ENCODE measurements at places on chromosomes 3 and 15.

DNA sequence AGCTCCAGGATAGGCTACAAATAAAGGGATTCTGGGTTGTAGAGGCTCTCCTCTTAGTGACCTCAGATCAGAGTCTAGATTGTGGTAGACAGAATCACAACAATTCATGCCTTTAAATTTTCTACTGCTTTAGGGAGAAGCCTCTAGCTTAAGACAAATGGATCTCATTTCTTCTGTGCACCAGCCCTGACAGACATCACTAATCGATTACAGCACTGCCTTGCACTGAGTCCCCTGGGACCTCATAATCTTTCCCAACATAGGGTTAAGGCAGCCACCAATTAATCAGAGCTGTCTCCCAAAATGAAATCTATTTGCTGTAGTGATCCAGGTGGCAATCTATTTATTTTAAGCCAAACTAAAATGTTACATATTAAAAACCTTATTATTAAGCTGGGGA lies 436.5 kb upstream of the WNT5A start:
- DNase-seq: no peak

GRCh38 chr15:101709466-101709865 lies 14.8 kb downstream of the TARS3 start:
- no peak for DNase-seq

DNA sequence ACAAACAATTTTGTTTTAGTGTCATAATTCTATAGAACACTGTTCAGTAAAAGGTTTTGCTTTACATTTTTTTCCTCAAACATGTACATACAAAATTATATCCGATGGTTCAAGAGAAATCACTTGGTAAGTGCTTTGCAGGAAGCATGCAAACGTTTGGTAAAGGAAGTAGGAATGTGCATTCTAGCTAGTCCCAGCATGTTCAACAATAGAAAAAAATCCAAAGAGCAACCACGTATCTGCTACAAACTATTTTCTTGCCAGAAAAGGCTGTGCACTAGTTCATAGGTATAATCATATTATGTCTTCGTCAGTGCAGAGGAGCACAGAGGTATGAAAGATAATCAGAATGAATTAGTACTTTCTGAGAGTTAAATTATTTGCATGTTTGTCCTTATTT lies 58.0 kb downstream of the GPR160 start:
- no peak for DNase-seq

- no peak for DNase-seq
These were observed 121.6 kb downstream of the TFDP2 start for GRCh38 chr3:142027735-142028134.

GRCh38 chr3:52243791-52244628 lies 1.5 kb upstream of the PPM1M start:
- no peak for DNase-seq

- no peak for DNase-seq
These were observed 28.7 kb upstream of the HCN4 start for GRCh38 chr15:73397461-73397860.

GRCh38 chr15:86197770-86198169 lies 118.1 kb downstream of the AGBL1 start:
- no peak for DNase-seq

- no peak for DNase-seq
These were observed 7.3 kb downstream of the NGLY1 start for GRCh38 chr3:25775936-25776335.

DNA sequence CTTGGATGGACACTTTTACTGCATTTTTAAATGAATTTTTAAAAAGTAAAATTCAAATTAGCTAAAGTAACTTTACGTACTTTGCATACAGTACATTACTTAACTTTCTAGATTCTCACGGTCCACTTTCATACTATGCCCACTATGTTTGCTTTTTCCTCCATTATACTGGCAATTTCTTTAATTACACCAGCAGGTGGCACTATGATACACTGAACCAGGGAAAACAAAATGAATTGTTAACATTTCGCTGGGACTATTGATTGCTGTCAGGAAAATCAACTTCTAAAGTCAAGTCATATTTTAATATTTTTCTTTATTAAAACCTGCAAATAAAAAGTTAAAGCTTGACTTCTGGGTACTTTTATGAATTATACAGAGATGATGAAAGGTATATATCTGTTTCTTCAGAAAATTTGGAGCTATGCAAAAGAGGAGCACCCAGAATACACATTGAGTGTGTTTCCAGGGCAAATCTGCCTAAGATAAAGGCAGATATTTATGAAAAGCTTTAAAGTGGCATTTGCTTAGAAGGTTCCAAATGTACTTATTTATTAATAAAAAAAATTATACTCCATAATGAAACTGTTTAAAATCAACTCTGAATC lies 21.8 kb upstream of the POU1F1 start:
- DNase-seq: no peak

GRCh38 chr3:110743202-110743601 lies 328.4 kb upstream of the NECTIN3 start:
- DNase-seq: no peak

- DNase-seq: peak; percentile 70
These were observed 460.0 kb upstream of the TBL1XR1 start for GRCh38 chr3:177657243-177657642.

GRCh38 chr15:35058534-35059054 lies 26.5 kb downstream of the NANOGP8 start:
- DNase-seq: no peak

GRCh38 chr3:78406396-78406795 lies 1361.4 kb downstream of the ROBO1 start:
- DNase-seq: no peak

DNA sequence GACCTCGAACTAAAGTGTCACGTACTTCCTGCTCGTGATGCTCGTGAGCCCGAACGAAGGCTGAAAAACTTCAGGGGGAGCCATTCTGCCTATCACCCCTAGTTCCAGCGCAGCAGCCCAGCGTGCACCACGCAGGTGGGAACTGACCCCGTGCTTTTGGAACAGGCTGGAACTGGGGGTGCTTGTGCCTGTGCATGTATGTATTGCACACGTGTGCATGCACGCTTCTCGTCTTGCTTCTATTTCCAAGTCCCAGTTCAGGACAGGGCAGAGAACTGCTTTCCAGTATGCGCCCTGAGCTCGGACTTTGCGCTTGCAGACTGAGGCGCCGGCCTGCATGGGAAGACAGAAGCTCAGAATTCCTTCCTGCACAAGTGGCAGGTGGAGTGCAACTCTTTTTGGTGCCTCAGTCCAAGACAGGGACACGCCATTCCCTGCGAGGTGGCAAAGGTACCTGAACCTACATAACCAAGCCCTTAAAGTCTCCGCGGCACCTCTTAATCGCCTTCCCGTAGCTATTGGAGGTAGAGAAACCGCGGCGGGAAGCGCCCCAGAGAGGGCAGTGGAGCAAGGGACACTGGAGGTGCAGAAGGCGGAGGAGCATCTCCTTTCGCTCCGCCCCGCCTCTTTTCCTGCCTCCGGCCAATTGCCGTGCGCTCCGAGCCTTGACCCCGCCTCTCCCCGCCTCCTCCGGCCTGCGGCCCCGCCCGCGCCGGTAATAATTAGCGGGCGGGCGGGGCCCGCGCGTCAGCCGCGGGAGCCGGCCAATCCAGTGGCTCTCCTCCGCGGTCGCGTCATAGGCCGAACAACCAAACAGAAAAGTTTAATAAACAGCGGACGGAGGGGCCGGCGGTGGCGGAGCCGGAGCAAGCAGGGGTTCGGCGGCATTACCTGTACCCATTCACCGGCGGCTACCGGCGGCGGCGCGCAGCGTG lies at the start of gene ZFAND6:
TSS of gene ZFAND6 (plus strand) at position 826 of the 935 bp plus-strand sequence. CDS start 60,669 bp downstream, outside the sequence.
- DNase-seq: peak; percentile 52

DNA sequence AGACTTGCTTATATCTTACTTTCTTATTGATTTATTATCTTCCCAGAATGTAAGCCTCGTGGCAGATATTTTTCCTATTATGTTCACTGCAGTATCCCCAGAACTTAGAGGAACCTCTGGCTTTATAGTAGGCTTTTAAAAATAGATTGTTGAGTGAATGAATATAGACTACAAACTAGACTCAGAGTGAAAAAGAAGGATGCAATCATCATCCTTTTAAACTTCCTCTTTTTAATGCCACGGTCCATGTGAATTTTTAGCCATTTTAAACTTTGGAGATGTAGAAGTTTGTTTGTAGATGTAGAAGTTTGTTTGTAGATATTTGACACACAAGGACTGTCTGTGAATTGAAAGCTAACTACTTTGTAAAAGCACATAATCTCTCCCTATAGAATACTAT lies 7.2 kb upstream of the P2RY12 start:
- DNase-seq: no peak

DNA sequence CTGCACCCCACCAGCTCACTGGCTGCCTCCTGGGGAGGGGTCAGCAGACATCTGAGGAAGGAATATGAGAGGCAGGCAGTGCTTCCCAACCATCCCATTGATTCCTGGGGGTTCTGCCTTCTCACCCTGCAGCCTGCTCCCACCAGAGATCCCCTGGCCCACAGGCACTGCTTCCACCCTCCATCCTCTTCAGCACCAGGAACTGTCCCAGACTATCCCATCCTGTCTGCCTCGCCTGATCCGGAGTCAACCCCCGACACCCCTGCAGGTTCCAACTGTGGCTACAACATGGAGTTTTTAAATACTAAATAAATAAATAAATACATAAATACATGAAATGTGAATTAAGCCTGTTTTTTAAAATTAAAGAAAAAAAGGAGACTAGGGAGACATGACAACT lies 43.6 kb downstream of the CACNA2D2 start:
- no peak for DNase-seq

DNA sequence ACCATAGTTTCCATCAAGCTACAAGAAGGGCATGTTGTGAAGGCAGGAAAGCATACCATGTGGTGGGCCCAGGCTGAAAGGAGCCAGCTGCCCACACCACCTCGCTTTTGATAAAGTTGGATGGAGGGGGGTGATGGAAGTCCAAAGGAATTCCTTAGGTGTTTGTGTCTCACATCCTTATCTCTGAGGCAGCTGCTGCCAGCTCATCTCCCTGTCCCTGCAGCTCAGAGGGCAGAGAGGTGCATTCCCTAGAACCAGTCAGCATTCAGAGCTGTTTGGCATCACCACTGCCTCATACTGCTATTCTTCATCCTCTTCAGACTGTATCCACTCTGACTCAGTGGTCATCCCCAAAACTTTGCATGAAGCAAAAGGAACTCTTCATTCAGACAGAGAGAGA lies 141.5 kb upstream of the BFSP2 start:
- no peak for DNase-seq

- DNase-seq: no peak
These were observed 142.1 kb upstream of the CGNL1 start for GRCh38 chr15:57234156-57234555.

DNA sequence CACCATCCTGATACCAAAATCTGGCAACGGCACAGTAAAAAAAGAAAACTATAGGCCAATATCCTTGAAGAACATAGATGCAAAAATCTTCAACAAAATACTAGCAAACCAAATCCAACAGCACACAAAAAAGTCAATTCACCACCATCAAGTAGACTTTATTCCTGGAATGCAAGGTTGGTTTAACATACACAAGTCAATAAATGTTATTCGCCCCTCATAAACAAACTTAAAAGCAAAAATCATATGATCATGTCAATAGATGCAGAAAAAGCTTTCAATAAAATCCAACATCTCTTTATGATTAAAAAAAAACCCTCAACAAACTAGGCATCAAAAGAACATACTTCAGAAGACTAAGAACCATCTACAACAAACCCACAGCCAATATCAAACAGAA lies 252.9 kb downstream of the UACA start:
- no peak for DNase-seq

GRCh38 chr3:122415104-122415744 lies 638 bp downstream of the WDR5B start:
- no peak for DNase-seq

DNA sequence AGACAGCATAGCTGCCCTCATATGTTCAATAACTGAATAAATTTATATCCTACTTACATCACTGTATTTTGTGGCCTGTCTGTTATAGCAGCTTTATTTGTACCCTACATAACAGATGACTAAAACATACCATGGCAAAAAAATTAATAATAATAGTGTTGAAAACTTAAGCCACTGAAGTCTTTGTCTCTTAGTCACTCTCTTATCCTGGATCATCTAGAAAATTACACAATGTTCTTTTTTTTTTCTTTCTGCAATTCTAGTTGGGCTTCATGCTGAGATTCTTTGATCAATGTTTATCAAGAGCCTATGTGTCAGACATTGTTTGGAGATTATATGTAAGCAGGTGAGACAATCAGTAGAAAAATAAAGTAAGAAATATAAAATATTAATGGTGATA lies 519.3 kb upstream of the ARPP21 start:
- DNase-seq: no peak

GRCh38 chr3:39068556-39068955 lies 16.7 kb downstream of the WDR48 start:
- no peak for DNase-seq

DNA sequence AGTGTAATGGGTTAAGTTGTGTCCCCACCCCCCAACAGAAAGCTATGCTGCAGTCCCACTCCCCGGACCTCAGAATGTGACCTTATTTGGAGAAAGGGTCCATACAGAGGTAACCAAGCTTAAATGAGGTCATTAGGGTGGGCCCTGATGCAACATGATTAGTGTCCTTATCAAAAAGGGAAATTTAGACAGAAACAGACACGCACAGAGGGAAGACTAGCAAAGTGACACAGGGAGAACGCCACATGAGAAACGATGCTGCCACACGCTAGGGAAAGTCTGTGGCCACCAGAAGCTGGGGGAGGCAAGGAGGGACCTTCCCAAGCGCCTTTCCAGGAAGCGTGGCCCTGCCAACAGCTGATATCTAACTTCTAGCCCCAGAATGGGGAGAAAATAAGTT lies 65.4 kb downstream of the RPN1 start:
- DNase-seq: no peak

DNA sequence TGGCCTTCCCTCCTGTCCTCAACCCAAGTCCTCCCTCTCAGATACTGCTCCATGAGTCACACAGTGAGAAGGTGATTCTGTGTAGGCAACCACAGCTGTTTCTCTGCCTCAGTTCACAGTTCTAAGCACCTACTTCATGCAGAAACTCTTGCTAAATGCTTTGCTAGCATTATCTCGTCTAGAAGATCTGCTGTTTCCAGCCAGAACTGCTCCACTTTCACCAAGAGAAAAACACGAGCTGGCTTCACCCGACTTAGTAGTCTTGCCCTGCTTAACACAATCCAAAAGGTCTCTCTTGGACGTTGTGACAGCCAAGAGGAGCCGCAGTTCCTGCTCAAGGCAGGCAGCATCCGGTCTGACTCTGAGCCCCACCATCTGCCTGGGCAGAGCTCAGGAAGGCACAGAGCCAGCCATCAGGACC lies 272.1 kb downstream of the UACA start:
- DNase-seq: no peak

GRCh38 chr3:32419742-32420125 lies 28.1 kb downstream of the CMTM7 start:
- DNase-seq: no peak

DNA sequence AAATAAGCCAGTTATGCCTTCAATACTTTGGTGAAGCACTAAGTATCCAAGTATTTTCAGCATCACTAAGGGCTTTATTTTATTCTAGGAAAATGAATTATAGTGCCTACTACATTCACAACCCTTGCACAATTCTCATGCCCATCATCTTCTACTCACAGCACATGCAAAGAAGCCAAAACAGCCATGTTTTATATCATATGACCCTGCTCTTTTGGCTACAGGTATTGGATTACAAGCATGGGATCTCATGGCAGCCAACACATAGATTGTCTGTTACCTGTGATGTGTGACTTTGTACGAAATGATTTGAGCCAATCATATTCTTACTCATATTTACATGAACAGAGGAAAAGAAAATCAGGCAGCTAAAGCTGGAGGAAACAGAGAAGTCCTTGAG lies 38.6 kb downstream of the STT3B start:
- DNase-seq: no peak

GRCh38 chr3:64815195-64815631 lies 127.4 kb upstream of the ADAMTS9 start:
- DNase-seq: no peak

Data from epithelial cell of prostate (primary cell).